ENCODE measurements at places on chromosomes 13 and 19. TPM values are rescaled to one million over a fixed set of nuclear protein-coding genes. Genes with fewer than 3 reads are reported as not detected.

- DNase-seq, result no peak
Observed at GRCh38 chr13:112161521-112162301, 94.8 kb downstream of the SOX1 start.

DNA sequence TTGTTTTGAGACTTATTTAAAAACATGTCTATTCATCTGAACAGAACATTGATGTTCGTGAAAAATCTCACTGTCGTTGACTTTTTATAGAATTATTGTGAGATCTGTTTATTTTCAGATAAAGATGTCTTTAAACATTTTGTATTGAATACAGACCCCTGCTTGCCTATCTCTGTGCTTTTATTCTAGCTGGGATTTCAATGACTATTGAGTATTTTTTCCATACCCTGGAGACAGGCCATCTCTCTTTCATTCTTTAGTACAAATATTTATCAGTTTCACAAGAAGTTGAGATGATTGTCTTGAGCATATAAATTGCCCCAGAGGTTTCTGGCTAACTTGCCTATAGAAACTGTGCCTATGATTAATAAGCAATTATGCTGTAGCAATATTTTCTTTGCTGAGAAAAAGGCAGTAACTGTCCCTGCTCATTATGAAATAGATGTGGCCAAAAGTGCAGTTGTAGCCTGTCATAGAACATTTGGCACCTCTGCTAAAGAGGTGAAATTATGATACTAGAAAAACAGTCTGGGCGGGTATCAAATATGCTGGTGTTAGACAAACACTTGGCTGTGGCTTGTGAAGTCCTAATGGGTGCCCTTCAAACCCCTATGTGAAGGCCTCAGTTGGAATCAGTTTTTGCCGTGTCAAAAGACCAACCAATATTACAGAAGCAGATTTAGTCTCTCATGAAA is 360.6 kb downstream of the HS6ST3 start:
- DNase-seq, result no peak

Gene TRAPPC2B
- 9.6 TPM for total RNA-seq

GRCh38 chr19:49378512-49378911 is 9.5 kb upstream of the KASH5 start:
- DNase-seq, result no peak

- DNase-seq, result no peak
Observed at GRCh38 chr19:43674596-43674995, 4.6 kb upstream of the PLAUR start.

- no peak for DNase-seq
Observed at GRCh38 chr13:94494026-94494425, 14.5 kb upstream of the DCT start.

GRCh38 chr13:114128348-114128623 is 4.1 kb downstream of the RASA3 start:
- no peak for DNase-seq

Gene C5AR1
- total RNA-seq, result 7.5 TPM

DNA sequence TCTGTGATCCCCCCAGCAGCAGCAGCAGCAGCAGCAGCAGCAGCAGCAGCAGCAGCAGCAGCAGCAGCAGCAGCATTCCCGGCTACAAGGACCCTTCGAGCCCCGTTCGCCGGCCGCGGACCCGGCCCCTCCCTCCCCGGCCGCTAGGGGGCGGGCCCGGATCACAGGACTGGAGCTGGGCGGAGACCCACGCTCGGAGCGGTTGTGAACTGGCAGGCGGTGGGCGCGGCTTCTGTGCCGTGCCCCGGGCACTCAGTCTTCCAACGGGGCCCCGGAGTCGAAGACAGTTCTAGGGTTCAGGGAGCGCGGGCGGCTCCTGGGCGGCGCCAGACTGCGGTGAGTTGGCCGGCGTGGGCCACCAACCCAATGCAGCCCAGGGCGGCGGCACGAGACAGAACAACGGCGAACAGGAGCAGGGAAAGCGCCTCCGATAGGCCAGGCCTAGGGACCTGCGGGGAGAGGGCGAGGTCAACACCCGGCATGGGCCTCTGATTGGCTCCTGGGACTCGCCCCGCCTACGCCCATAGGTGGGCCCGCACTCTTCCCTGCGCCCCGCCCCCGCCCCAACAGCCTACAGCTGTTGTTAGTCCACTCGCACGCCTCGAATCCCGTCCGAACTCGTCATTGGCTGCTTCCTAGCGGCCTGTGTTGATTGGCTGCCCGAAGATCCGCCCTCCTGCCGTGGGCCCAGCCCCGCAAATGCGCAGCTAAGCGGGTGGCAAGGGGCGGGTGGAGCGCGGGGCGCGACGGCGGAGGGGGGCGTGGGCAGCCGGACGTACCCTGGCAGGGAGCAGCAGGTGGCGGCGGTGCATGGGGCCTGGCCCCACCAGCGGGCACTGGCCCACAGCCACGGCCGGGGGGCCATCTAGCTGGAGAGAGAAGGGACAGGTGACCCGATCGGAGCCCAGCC is 1.4 kb upstream of the SIX5 start:
- peak; percentile 98 for DNase-seq

GRCh38 chr13:52929846-52930245 is 81.4 kb upstream of the PCDH8 start:
- DNase-seq, result no peak

DNA sequence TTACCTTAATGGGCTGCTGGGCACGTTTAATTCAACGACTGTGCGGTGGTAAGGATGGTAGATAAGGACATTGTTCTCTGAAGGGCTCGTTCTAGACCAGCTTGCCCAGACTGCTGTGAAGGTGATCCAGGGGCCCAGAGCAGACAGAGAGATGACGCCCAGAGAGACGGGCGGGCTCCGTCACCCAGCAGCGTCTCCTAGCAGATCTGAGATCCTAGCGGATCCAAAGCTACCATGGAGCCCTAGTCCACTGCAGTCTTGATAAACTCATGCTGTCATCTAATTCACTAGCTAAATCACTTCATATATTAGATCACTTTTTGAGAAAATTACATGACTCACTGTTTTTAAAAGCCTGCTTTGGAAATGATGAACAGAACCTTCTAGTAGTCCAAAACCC is 21.5 kb downstream of the COL4A2 start:
- DNase-seq, result no peak

Gene MCEMP1
- 0.16 TPM for total RNA-seq

DNA sequence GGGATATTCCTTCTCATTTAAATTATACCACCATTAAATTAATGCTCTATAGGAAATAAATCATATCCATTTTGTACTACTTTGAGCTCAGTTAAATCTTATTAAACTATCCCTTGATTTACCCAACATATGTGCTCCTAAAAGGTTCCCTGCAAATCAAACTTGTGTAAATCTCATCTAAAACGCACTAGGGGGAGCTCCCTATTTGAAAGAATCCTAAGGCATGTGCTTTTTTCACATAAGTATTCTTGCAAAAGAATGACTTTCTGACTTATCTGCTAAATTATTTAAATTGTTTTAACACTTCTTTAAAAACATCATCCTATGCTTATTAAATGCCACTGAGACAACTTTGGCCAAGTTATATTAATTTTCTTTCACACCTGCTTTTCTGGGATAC is 7.9 kb downstream of the INTS6 start:
- DNase-seq, result no peak

Gene ZFP82
- total RNA-seq, result 3.9 TPM

DNA sequence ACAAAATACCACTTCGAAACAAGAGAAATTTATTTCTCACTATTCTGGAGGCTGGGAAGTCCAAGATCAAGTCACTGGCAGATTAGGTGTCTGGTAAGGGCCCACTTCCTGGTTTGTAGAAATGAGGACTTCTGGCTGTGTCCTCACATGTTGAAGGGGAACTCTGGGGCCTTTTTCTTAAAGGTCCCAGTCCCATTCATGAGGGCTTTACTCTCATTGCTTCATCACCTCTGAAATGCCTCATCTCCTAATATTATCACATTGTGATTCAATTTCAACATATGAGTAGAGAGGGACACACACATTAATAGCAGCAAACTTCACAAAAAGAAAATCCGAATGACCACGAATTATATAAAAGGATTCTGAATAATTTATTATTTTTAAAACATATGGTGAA is 21.6 kb upstream of the SIGLEC14 start:
- DNase-seq, result no peak

DNA sequence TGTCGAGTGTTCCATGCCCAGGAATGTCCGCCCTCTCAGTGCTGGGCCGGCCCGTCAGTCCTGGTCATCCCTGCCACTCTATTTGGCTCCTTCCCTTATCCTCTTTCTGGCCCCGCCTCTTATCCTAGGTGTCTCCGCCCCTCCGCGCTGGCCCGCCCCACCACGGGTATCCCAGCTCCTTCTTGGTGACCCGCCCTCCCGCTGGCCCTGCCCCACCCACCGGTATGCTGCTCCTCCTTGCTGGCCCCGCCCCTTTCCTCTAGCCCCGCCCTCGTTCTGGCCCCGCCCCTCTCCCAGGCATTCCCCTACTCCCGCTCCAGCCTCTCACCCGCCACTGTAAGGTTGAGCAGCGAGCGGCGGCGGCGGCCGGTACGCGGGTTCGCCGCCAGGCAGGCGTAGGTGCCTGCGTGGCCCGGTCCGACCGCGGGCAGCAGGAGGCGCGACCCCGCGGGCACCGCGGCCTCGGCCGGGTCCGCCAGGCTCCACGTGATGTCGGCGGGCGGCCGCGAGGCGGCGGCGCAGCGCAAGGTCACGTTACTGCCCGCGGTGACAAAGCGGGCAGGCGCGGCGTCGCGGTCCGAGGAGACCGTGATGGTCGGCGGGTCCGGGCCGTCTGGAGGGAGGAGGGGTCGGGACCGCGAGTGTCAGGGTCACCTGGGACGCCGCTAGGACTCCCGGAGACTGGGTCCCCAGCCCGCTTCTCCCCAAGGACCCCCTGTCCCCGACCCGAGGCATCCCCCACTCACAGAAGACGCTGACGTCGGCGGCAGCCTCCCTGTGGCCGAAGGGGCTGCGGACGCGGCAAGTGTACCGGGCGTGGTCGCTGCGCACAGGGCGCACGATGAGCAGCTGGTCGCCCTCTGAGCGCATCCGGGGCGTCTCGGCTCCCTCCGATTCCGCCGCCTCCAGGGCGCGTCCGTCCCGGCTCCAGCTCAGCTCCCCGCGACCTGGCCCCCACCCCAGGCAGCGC is 2.0 kb downstream of the VSIG10L start:
- peak; percentile 97 for DNase-seq

DNA sequence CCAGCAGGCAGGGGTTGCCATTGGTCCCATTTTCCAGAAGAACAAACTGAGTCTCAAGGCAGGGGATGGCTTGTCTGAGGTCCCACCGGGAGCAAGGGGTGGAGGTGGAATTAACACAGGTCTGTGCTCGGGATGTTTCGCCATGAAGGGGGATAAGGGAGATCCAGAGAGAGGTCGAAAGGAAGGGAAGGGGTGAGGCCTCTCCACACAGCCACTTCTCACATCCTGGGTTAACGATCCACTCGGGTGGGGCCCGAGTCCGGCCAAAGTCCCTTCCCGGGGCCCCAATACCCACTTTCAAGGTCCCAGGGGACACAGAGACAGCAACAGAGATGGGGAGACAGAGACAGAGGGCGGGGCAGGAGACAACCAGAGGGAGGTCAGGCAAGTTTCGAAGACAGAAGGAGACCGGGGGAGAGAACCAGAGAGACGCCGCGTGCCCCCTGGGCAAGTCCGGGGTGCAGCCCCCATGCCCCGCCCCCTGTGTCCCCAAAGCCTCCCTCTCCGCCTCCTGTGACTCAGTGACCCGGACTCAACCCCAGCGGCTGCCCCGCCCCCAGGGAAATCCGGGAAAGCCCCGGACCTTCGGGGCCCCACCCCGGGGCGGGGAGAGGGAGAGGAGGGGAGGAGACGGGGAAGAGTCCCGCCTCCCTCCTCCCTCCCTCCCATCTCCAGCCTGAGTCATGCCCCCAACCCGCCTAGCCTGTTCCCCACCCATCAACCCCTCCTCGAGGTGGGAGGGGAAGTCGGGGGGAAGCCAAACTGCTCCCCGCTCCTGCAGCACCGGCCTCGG is 1.4 kb upstream of the BCL3 start:
- DNase-seq, result peak; percentile 97

Gene CBARP
- total RNA-seq, result 2.2 TPM

- peak; percentile 55 for DNase-seq
Observed at GRCh38 chr19:37999309-38000213, 92.6 kb downstream of the SIPA1L3 start.

GRCh38 chr13:33178209-33178840 is 107.2 kb downstream of the STARD13 start:
- no peak for DNase-seq

DNA sequence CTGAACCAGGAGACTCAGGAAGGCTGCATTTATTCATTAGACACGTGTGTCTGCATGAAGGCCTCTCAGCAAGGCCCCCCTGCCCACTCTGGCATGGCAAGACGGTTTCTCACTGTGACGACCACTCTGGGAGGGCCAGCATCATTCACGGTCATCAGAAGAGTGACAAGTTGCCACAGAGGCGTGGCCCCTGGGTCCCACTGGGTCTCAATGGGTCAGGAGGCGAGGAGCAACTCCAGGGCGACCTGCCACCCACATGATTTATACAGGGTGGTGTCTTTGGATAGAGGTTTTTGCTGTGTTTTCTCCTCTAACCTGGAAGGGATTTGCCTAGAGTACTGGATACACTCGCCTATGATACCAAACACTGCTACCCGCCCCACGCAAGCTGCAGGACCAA is 60.7 kb downstream of the KLF2 start:
- peak; percentile 16 for DNase-seq

Gene CGB7
- total RNA-seq, result not detected

- DNase-seq, result no peak
Observed at GRCh38 chr13:50677258-50677657, 166.2 kb downstream of the DLEU7 start.

GRCh38 chr13:59261928-59262488 is 901.7 kb downstream of the DIAPH3 start:
- no peak for DNase-seq

DNA sequence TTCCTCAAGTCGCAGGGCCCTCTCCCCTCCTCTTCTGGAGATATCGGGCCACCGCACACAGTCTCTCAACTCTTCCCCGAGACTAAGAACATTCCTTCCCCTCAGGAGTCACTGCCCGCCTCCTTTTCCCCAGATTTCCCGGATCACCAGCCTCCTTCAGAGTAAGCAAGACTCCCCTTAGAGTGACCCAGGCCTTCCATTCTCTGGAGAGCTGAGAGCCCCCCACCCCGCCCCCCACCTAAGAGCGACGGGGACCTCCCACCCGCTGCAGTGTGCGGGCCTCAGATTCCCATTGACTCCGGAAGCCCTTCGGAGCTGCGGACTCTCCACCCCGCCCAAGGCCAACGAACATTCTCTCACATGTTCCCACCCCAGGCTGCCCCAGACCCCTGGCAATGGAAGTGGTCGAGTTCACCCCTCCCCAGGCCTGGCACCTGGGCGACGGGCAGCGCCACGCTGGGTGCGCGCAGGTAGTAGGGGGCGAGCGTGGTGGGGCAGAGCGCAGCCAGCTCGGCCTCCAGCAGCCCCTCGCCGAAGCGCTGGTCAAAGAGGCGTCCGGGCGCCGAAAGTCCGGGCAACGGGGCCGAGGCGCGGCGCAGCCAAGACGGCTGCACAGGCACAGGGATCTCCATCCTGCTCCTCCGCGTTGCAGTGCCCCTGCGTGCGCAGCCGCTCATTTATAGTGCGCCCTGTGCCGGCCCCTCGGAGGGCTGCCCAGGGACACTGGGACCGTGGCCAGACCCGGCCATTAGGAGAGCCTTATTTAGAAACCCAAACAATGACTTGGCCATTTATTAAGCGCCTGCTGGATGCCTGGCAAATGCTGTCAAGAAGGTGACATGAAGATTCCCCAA is at the start of gene HSPB6:
Gene HSPB6 (minus strand): TSS at position 653 of the 854 bp plus-strand sequence. CDS start 21 bp downstream, at position 632.
- DNase-seq, result peak; percentile 90

All from heart left ventricle (tissue), 16 donors.